Naive thymus-derived CD8-positive, alpha-beta T cell (primary cell): ENCODE measurements at places on chromosomes 1 and 21.

GRCh38 chr1:17849216-17849615 lies 94.1 kb downstream of the ACTL8 start:
- H3K36me3 ChIP-seq: no peaks in the 10 kb centered on the region
- no peak for DNase-seq
- no peak overlapping the region for H3K4me3 ChIP-seq
- no peak overlapping the region for H3K27ac ChIP-seq
- no peaks in the 10 kb centered on the region for H3K4me1 ChIP-seq

GRCh38 chr1:245788269-245788668 lies 633.5 kb downstream of the KIF26B start:
- peaks cover 2% of the 10 kb centered on the region for H3K36me3 ChIP-seq
- H3K4me1 ChIP-seq: no peaks in the 10 kb centered on the region
- no peaks in the 10 kb centered on the region for H3K27me3 ChIP-seq
- H3K27ac ChIP-seq: no peak overlapping the region
- H3K4me3 ChIP-seq: no peak overlapping the region

GRCh38 chr1:165854101-165854845 lies 26.9 kb downstream of the UCK2 start:
- peaks cover 14% of the 10 kb centered on the region for H3K4me1 ChIP-seq
- peaks cover 3% of the 10 kb centered on the region for H3K27me3 ChIP-seq
- H3K27ac ChIP-seq: no peak overlapping the region
- no peak for DNase-seq
- no peaks in the 10 kb centered on the region for H3K36me3 ChIP-seq

GRCh38 chr1:154429118-154429517 lies 24.0 kb downstream of the IL6R start:
- no peak for DNase-seq
- peaks cover 6% of the 10 kb centered on the region for H3K36me3 ChIP-seq
- H3K27me3 ChIP-seq: no peaks in the 10 kb centered on the region
- peaks cover 25% of the 10 kb centered on the region for H3K4me1 ChIP-seq

GRCh38 chr1:109923131-109923945 lies 12.7 kb downstream of the CSF1 start:
- no peak overlapping the region for H3K27ac ChIP-seq
- no peak overlapping the region for H3K4me3 ChIP-seq
- no peak for DNase-seq
- peaks cover 19% of the 10 kb centered on the region for H3K36me3 ChIP-seq

DNA sequence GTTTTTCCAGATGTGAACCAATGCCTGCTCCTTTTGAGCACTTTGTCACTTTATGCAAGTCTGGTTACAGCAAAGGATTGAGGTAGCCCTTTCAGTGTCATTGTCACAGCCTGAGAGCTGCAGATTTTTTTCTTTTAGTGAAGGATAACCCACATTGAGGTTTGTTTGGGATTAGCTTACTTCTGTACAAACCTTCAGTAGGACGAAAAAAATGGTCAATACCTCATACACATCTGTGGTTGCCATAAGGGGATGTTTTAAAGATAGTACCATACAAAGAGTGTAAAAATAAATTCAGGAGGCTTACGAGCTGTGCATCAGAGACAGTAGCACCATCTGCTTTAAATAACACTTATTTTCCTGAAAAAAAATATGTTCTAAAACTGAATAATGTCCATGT lies 566.0 kb downstream of the AJAP1 start:
- H3K4me3 ChIP-seq: no peak overlapping the region
- H3K4me1 ChIP-seq: peaks cover 1% of the 10 kb centered on the region
- H3K27ac ChIP-seq: no peak overlapping the region

GRCh38 chr1:46096269-46097148 lies 35.9 kb downstream of the PIK3R3 start:
- H3K27me3 ChIP-seq: no peaks in the 10 kb centered on the region
- no peak overlapping the region for H3K4me3 ChIP-seq
- no peak for DNase-seq
- no peak overlapping the region for H3K27ac ChIP-seq
- peaks cover 5% of the 10 kb centered on the region for H3K36me3 ChIP-seq

GRCh38 chr1:66980745-66981367 lies 56.1 kb downstream of the MIER1 start:
- H3K27ac ChIP-seq: peak overlapping the region; percentile 83
- peaks cover 29% of the 10 kb centered on the region for H3K4me1 ChIP-seq
- H3K36me3 ChIP-seq: peaks cover 70% of the 10 kb centered on the region
- H3K27me3 ChIP-seq: no peaks in the 10 kb centered on the region

- no peak overlapping the region for H3K27ac ChIP-seq
- no peaks in the 10 kb centered on the region for H3K36me3 ChIP-seq
- no peaks in the 10 kb centered on the region for H3K27me3 ChIP-seq
Observed at GRCh38 chr1:24562625-24563024, 6.7 kb downstream of the NCMAP start.

GRCh38 chr1:232036181-232036933 lies 409.8 kb downstream of the DISC1 start:
- no peak for DNase-seq
- H3K4me3 ChIP-seq: no peak overlapping the region
- H3K27ac ChIP-seq: no peak overlapping the region
- no peaks in the 10 kb centered on the region for H3K27me3 ChIP-seq
- peaks cover 6% of the 10 kb centered on the region for H3K36me3 ChIP-seq

DNA sequence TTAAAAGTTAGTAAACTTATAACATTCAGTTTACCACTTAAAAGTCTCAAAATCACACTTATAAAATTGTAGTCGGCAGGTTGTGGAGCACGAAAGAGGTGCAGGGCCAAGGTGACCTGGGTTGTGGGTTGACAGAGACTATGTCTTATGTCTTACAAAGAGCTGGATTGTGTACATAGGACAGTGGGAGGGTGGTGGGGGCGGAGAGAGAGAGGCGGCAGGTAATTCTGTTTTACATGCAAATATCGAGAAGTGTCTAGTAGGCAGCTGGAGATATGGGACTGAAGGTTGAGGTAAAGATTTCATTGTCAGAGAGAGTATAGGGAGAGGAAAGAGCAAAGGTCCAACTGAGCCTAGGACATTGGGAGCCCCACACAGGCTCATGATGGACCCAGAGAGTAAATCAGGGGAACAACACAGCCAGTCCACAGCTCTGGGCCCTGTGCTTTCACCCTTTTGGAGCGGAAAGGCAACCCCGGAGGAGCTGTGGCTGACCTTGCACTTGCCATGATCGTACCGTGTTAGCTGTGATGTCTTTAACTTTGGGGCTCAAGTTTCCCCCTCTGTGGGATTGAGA lies 28.1 kb upstream of the ZBTB18 start:
- DNase-seq: no peak
- H3K4me3 ChIP-seq: no peak overlapping the region
- H3K27me3 ChIP-seq: peaks cover 4% of the 10 kb centered on the region
- H3K4me1 ChIP-seq: no peaks in the 10 kb centered on the region
- H3K27ac ChIP-seq: no peak overlapping the region
- H3K36me3 ChIP-seq: no peaks in the 10 kb centered on the region

- no peaks in the 10 kb centered on the region for H3K36me3 ChIP-seq
- H3K27me3 ChIP-seq: no peaks in the 10 kb centered on the region
Observed at GRCh38 chr1:67677408-67677807, 7.6 kb upstream of the GADD45A start.

DNA sequence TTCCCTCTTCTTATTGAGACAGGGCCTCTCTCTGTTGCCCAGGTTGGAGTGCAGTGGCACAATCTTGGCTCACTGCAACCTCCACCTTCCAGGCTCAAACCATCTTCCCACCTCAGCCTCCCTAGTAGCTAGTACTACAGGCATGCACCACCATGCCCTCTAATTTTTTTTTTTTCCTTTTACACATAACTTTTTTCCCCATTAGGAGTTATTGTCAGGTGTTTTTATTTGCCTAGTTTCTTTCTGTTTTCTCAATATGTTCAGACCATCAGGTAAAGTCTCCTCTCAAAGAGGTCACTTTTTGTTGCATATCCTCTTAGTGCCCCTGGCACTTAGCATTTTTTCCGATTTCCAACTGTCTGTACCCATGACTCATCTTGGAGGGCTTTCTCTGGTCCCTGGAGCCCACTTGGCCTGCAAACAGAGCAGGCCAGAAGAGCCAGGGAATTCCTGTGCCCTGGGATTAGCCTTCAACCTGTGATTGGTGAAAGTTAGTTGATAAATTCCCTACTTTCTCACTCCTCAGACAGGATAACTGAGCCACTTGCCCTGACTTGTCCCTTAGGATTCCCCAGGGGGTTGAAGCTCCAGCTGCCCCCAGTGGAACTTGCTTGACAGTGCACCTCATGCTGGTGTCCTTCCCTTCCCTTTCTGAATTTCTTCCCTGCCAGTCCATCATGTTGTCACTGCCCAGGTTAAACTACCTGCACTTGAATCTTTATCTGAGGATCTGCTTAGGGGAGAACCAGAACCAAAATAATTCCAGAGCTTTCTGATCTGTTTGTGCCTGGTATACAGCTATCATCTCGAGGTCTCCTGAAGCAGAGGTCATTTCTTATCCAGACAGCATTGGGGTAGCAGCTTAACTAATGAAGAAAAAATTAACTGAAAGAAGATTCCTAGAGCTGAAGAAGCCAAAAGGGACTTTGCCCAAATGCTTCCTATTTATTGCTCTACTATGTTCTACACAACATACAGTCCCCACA lies 2.4 kb downstream of the NTPCR start:
- peaks cover 30% of the 10 kb centered on the region for H3K36me3 ChIP-seq
- H3K27me3 ChIP-seq: no peaks in the 10 kb centered on the region
- peaks cover 50% of the 10 kb centered on the region for H3K4me1 ChIP-seq

GRCh38 chr1:241592273-241592958 lies 47.8 kb downstream of the CHML start:
- H3K27me3 ChIP-seq: no peaks in the 10 kb centered on the region
- H3K4me1 ChIP-seq: no peaks in the 10 kb centered on the region
- no peak for DNase-seq
- H3K36me3 ChIP-seq: peaks cover 13% of the 10 kb centered on the region

DNA sequence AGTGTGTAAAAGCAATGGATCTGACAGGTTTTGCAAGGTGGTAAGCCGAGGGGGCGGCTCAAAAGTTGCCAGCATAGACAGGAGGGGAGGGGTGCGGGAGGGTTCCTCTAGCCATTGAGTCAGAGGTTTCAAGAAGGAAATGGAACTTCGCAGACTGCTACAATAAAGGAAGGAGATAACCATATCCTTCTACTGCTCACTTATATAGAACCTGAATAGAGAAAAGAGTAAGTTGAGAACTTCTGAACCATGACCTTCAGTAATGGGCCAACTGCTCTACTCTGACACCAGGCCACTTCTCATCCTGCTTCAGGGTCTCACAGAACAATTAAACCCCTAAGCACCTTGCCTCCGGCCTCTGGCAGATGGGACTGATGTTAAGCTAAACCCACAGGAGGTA lies 26.3 kb upstream of the BCAR3 start:
- no peak overlapping the region for H3K27ac ChIP-seq
- H3K4me1 ChIP-seq: peaks cover 14% of the 10 kb centered on the region
- H3K4me3 ChIP-seq: no peak overlapping the region
- H3K36me3 ChIP-seq: no peaks in the 10 kb centered on the region
- no peak for DNase-seq

- no peaks in the 10 kb centered on the region for H3K27me3 ChIP-seq
- no peak for DNase-seq
- H3K36me3 ChIP-seq: no peaks in the 10 kb centered on the region
- H3K27ac ChIP-seq: no peak overlapping the region
Observed at GRCh38 chr1:228073857-228074545, 8.5 kb upstream of the ARF1 start.

DNA sequence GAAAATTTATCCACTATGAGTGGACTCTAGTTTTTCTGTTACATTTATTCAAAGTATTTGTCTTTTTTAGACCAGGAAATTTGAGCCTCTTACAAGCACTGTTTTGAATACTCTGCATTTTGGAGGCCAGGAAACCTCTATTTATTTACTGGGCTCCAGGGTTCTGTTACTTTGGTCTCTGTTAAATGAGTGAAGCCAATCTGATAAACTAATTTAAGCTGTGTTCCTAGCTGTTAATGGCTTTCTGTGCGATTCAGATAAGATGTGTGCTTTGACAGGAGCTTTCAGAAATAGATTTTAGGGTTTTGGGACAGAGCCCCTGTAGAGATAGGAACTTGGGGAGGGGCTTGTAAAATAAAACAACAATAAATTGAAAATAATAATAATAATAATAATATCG lies 23.9 kb downstream of the ACKR1 start:
- H3K36me3 ChIP-seq: no peaks in the 10 kb centered on the region
- no peaks in the 10 kb centered on the region for H3K4me1 ChIP-seq
- no peak overlapping the region for H3K4me3 ChIP-seq
- peaks cover 29% of the 10 kb centered on the region for H3K27me3 ChIP-seq
- no peak overlapping the region for H3K27ac ChIP-seq

- no peaks in the 10 kb centered on the region for H3K4me1 ChIP-seq
- H3K27me3 ChIP-seq: peaks cover 2% of the 10 kb centered on the region
- no peaks in the 10 kb centered on the region for H3K36me3 ChIP-seq
- H3K27ac ChIP-seq: no peak overlapping the region
- DNase-seq: no peak
- H3K4me3 ChIP-seq: no peak overlapping the region
Observed at GRCh38 chr1:170765712-170766330, 101.9 kb downstream of the PRRX1 start.

GRCh38 chr1:182332261-182333060 lies 59.1 kb downstream of the GLUL start:
- peaks cover 2% of the 10 kb centered on the region for H3K4me1 ChIP-seq
- H3K4me3 ChIP-seq: no peak overlapping the region
- no peak overlapping the region for H3K27ac ChIP-seq
- no peaks in the 10 kb centered on the region for H3K27me3 ChIP-seq
- no peak for DNase-seq
- no peaks in the 10 kb centered on the region for H3K36me3 ChIP-seq

DNA sequence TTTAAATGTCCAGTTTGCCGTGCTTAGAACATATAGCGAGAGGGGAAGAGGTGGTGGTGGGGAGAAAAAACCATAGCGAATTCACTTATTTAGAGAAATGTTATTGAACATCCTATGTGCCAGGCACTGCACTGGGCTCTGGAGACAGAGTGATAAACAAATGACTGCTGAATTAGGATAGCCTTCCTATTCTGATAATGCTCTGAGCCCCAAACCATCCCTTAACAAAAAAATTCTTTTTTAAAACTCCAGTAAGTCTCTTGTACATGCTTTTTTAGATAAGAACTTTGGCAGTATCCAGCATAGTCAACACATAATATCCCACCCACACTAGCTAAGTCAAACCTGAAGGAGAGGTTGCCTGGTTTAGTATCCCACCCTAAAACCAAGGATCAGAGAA lies 8.5 kb downstream of the SZT2 start:
- no peaks in the 10 kb centered on the region for H3K27me3 ChIP-seq
- no peak overlapping the region for H3K4me3 ChIP-seq
- no peak for DNase-seq
- H3K4me1 ChIP-seq: peaks cover 40% of the 10 kb centered on the region
- no peaks in the 10 kb centered on the region for H3K36me3 ChIP-seq
